Muscle of arm (tissue), 14 donors: ENCODE measurements at places on chromosomes 2 and 18. TPM values are rescaled to one million over a fixed set of nuclear protein-coding genes. Genes with fewer than 3 reads are reported as not detected.

DNA sequence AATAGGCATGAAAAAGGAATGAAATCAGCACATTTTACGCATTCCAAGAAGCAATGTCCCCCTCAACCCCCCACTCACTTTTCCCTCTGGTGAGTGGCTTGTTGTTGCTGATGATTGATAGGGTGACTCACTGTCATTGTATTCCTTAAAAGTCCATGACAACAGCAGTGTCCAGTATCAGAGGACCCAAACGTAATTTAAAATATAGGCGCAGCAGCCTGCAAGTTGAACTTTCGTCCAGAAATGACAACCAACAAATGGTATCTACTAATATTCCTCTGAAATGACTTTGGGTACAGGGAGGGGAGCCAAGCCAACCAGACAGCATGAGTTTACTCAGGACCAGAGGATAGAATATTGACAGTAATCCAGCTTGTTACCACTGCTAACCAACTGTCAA is 182.9 kb upstream of the SIX3 start:
- no peak for DNase-seq

The NDUFV2 gene
- polyA plus RNA-seq: 144 TPM

The STPG4 gene
- polyA plus RNA-seq: 0.35 TPM

The C2orf78 gene
- polyA plus RNA-seq: not detected

The GALM gene
- polyA plus RNA-seq: 13.3 TPM

- no peak for DNase-seq
Observed at GRCh38 chr2:196510246-196510645, 129.3 kb upstream of the CCDC150 start.

- no peak for DNase-seq
Observed at GRCh38 chr2:212694398-212694797, 155.8 kb upstream of the ERBB4 start.

The ALK gene
- 0.04 TPM for polyA plus RNA-seq

The GULP1 gene
- 25.1 TPM for polyA plus RNA-seq

- DNase-seq: no peak
Observed at GRCh38 chr2:128090575-128090944, 440 bp upstream of the UGGT1 start.

GRCh38 chr18:42107287-42107686 is 152.3 kb downstream of the PIK3C3 start:
- no peak for DNase-seq

GRCh38 chr2:38771632-38772031 is 6.4 kb upstream of the GEMIN6 start:
- DNase-seq: no peak

GRCh38 chr2:119649364-119649917 is 29.6 kb upstream of the TMEM177 start:
- DNase-seq: no peak

The ACTR3 gene
- not detected for polyA plus RNA-seq

- no peak for DNase-seq
Observed at GRCh38 chr2:189014449-189015138, 40.4 kb downstream of the COL3A1 start.

DNA sequence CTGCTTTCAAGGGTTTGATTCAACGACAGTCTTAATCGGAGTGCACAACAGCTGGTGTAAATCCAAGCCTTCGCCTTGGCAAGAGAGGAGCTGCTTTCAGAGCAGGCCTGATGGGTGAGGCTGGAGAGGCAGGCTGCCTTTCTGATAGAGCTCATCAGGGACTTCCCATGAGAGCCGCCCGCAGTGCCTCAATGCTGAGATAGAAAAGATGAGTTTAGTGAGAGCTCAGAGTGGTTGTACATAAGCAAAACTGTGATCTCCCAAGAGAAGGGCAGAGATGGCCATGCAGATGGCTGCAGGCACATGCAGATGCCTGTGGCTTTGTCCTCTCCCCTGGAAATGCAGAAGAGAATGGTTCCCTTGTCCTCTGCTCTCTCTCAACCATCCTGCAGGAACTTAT is 122.1 kb downstream of the ARL4C start:
- no peak for DNase-seq

The RNU2-63P gene
- polyA plus RNA-seq: not detected

DNA sequence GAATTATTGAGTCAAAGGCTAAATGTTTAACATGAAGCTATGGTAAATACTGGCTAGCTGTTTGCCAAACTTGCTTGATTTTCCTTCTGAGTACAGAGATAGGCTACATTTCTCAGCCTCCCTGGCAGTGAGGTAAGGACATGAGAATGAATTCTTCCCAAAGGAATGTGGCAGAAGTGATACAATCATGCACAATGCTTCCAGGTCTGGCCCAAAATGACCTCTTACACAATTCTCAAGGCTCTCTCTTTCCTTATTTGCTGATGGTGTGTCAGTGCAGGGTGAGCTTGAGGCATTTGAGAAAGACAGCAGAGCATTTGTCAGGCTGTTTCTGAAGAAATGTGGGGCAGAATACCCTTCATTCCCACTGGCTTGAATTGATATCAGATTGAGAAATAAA is 95.6 kb upstream of the NABP1 start:
- DNase-seq: no peak

DNA sequence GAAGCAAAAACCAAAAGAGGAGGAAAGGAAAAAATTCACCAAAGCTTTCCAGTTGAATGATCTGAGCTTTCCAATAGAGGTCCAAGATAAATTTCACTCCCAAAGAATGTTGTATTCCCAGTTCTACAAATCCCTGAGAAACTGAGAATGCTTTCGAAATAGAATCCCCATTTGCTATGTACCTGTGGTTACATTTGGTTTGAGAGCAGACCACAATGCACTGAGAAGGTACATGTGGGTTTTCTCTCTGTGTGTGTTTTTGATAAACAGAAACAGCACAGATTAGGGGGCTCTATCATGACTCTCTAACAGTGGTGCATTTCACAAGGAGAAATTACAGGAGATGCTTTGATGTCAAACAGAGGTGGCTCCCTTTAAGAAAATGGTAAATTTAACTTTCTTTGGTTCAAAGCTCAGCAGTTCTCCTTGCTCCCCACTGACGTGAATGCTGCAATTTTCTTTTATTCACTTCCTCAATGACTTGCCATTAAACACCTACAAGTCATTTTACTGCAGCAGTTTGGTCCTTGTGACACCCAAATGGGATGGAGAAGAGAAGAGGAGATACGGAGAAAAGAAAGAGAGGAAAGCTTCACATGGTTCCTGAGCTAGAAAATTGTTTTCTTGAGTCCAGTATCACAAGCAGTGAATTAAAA is 108.7 kb downstream of the EPHA4 start:
- DNase-seq: no peak

DNA sequence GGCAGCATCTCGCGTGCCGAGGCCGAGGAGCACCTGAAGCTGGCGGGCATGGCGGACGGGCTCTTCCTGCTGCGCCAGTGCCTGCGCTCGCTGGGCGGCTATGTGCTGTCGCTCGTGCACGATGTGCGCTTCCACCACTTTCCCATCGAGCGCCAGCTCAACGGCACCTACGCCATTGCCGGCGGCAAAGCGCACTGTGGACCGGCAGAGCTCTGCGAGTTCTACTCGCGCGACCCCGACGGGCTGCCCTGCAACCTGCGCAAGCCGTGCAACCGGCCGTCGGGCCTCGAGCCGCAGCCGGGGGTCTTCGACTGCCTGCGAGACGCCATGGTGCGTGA is 10.7 kb downstream of the ZAP70 start:
- DNase-seq: no peak

DNA sequence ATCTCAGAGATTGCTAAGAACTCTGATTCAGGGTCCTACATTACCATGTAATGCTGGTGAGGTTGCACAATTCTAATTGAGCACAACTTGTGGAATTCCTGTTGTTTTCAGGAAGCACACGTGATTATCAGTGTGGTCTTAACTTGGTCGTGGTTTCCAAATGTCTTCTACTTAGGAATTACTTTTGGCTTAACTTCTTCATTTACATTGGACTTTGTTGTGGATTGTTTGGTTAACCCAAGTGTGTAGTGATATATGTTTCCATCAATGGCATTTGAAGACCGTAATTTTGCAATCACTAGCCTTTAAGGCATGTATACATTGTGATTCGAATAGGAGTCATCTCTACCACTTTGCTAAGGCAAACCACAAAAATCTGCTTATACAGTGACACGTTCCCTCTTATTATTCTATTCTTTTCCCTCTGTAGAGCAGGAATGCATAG is 373.3 kb downstream of the IRS1 start:
- no peak for DNase-seq

DNA sequence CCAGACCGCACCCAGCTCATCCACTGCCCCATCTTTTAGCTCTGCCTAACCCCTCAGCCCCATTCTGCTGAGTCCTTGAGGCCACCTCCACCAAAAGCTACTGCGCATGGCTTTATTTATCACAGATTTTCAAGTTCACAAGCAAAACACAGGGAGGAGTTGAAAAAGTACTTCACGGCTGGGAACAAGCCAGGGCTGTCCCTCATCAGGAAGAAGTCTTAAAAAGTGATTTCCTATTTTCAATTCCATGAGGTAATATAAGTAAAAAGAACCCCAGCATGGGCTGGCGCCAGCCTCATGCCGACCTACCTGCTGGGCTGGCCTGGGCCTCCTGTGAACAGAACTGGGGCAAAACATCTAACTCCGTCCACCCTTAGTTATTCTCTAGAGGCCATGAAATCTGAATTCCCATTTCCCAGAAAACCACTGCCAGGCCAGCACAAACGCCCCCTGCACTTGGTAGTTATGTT is 69.0 kb downstream of the POLR1A start:
- peak; percentile 89 for DNase-seq

DNA sequence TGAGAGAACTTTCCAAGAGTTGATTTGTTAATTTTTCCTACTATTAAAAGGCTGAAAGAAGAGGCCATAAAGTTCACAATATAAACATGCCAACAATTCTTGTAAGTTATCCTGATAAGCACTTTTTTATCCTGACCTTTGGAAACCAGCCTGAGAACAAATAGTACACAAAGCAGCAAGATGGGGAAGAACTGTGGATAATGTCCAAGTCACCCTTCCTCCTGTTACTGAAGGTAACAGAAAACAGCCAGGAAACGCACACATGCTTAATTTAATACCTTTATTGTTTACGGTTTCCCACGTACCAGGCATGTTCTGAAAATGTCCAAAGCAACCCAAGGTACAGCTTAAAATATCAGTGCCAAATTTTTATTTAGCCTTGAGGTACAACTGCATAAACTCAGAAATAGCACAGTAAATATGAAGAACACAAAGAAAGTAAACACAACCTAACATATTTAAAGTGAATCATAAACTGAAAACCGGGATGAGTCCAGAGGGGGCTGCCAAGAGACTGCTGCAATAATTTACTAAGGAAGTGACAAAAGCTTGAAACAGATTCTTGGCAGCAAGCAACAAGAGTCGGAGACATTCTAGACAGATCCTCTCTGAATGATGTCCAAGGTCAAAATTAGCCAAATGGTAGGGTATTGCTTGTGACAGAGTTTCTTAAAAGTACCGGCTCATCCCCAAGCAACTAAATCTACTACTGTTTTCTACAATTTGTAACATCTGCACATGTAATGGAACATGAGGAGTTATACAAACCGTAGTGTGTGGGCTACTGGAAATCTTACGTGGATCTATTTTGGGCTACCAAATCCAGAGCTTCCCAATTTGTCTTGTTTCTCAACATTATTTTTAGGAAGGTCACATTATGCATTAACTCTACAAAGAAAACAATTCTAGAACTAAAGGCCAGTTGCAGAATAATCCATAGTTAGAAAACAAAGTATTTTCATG is 93.2 kb downstream of the CABYR start:
- DNase-seq: peak; percentile 46

The CIDEA gene
- 0.30 TPM for polyA plus RNA-seq

- no peak for DNase-seq
Observed at GRCh38 chr2:213766465-213766901, 482.2 kb downstream of the SPAG16 start.

DNA sequence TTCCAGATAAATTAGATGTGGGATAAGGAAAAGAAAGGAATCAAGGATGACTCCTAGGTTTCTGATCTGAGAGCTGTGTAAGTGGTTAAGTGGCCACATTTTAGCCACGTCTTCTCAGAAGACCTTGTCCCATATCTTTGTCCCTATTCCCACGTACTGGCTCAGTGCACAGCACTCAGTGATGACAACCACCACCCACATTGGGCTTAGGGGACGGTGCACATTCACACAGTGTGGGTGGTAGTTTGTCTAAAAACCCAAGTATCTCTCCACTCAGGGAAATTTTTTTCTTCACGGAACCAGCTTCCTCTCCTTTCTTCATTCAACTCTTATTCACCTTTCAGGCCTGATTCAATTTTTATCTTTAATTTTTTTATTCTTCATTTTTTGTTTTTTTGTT is 30.6 kb upstream of the GCC2 start:
- no peak for DNase-seq

DNA sequence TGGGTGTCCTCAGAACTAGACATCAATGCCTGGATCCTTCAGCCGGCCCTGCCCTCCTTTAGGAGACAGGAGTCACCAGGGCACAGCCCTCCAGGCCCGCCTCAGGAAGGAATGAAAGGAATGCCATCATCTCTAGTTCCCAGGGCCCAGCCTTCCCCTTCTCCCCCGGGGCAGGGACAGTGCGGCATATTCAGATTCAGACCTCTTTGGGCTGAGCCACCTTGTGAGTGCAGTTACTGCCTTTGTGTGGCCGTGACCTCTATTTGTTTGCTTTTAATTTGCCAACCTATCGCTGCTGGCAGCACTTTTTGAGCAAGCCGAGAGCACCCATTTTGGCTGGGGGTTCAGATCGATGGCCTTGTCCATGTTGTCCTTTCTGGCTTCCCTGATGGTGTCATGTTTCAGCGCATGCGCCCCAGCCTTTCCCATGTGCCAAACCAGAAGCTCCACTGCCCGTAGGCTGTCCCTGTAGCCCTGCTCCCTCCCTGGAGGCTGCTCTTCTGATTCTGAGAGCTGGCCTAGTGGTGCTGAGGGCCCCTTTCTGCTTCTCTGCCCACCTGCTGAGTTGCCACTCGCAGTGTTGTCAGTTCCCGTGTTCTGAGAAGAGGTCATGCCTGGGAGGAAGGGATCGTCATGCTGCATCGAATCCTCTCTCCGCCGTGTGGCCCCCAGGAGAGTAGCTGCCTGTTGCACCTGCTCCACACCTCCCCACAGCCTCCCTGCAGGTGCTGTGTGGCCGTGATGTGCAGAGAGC is 10.9 kb downstream of the ANKRD23 start:
- peak; percentile 46 for DNase-seq

DNA sequence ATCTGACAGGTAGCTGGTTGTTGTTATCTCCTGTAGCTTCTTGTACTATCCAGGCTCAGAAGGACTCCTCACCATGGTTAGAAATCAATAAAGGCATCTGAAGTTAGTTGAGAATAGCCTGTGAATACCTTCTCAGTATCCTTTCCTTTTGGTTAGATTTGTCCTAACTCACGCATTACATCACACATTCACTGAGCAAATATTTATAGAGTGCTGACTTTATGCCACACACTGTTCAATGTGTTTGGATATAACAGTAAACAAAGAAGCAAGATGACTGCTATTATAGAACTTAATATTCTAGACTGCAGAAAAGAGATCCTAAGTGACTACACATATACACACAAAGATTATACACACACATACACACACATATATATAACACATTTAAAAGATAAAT is 889.9 kb upstream of the CHAC2 start:
- no peak for DNase-seq
